ENCODE measurements at places on chromosomes 7 and 10.

- H3K27me3 ChIP-seq = no peaks in the 10 kb centered on the region
- peaks cover 14% of the 10 kb centered on the region for H3K36me3 ChIP-seq
- H3K4me3 ChIP-seq = no peak overlapping the region
- DNase-seq = no peak
Observed at GRCh38 chr10:32005050-32005449, 51.2 kb downstream of the KIF5B start.

- peaks cover 26% of the 10 kb centered on the region for H3K4me1 ChIP-seq
- H3K27ac ChIP-seq = peak overlapping the region; percentile 96
- peak overlapping the region; percentile 87 for H3K4me3 ChIP-seq
- DNase-seq = no peak
Observed at GRCh38 chr7:74254858-74255379, 720 bp upstream of the RFC2 start.

GRCh38 chr10:93266858-93267257 lies 193.2 kb downstream of the CYP26A1 start:
- no peaks in the 10 kb centered on the region for H3K27me3 ChIP-seq
- no peak for DNase-seq
- no peak overlapping the region for H3K4me3 ChIP-seq
- no peaks in the 10 kb centered on the region for H3K4me1 ChIP-seq
- H3K36me3 ChIP-seq = no peaks in the 10 kb centered on the region
- no peak overlapping the region for H3K27ac ChIP-seq

- H3K27ac ChIP-seq = peak overlapping the region; percentile 43
- peaks cover 48% of the 10 kb centered on the region for H3K4me1 ChIP-seq
- DNase-seq = no peak
- H3K4me3 ChIP-seq = no peak overlapping the region
Observed at GRCh38 chr7:28076423-28077200, 104.0 kb downstream of the JAZF1 start.

GRCh38 chr10:130901311-130902165 lies 410.0 kb downstream of the TCERG1L start:
- H3K27ac ChIP-seq = no peak overlapping the region
- no peak for DNase-seq
- H3K27me3 ChIP-seq = no peaks in the 10 kb centered on the region

- H3K4me1 ChIP-seq = no peaks in the 10 kb centered on the region
- no peak overlapping the region for H3K4me3 ChIP-seq
- no peak overlapping the region for H3K27ac ChIP-seq
- no peaks in the 10 kb centered on the region for H3K36me3 ChIP-seq
Observed at GRCh38 chr7:158473221-158473620, 114.4 kb downstream of the PTPRN2 start.

DNA sequence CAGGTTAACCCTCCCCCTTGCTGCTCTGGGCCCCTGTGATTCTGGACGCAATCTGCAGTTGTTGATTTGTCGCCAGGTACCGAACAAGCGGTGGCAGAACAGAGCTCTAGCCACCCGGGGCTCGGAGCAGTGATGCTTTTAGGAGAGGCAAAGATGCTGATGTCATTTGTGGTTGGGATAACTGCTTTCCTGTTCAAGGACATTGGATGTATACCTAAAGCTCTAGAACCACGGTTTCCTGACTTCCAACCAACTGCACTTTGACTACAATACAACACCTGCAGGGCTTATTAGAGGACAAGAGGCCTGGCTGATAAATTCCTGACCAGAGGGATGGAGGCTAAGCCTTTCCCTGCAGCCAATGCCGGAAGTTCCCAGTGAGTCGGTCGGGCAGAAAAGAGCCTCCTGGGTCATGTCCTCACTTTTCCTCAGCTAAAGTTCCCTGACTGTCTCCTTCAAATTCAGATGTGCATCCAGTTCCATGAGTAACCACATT lies 6.5 kb upstream of the RBM20 start:
- H3K36me3 ChIP-seq = no peaks in the 10 kb centered on the region
- no peak overlapping the region for H3K4me3 ChIP-seq
- no peaks in the 10 kb centered on the region for H3K27me3 ChIP-seq
- no peak overlapping the region for H3K27ac ChIP-seq

- no peak overlapping the region for H3K4me3 ChIP-seq
- no peaks in the 10 kb centered on the region for H3K27me3 ChIP-seq
- H3K4me1 ChIP-seq = no peaks in the 10 kb centered on the region
Observed at GRCh38 chr10:101428036-101428435, 74.1 kb downstream of the BTRC start.

DNA sequence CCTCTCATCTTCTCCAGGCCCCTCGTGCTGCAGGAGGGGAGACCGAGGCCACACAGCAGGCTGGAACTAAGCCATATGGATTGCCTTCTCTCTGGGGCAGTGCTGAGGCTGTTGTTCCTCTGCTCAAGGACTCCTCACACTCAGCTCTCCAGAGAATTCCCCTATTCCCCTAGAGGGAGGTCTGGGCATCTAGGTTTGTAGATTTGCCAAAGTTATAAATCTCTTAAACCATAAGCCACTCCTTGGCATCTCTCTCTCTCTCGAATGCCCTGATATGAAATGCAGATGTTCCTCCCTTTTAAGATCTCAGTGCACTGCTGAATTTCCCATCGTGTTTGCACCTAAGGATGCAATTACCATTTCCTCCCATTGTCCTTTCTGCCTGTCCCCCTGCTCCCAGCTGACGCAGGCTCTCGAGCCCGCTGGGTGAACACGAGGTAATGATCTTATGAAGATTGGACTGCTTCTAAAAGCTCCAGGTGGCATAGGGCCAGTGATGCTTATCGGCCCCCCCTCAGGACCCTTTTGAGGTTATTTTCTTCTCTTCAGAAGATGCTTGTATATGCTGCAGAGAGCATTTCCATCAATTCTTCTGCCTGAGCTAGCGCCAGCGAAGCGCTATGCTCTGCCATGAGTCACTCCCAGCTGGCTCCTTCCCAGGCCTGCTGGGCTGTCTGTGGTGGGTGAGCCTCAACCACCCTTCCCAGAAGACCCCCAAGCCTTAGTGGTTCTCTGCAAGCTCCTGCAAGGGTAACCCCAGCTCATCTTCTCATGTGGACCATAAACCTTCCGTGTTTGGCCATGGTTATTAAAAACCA lies 41.6 kb upstream of the AQP1 start:
- no peak for DNase-seq
- H3K4me1 ChIP-seq = no peaks in the 10 kb centered on the region
- no peak overlapping the region for H3K4me3 ChIP-seq

DNA sequence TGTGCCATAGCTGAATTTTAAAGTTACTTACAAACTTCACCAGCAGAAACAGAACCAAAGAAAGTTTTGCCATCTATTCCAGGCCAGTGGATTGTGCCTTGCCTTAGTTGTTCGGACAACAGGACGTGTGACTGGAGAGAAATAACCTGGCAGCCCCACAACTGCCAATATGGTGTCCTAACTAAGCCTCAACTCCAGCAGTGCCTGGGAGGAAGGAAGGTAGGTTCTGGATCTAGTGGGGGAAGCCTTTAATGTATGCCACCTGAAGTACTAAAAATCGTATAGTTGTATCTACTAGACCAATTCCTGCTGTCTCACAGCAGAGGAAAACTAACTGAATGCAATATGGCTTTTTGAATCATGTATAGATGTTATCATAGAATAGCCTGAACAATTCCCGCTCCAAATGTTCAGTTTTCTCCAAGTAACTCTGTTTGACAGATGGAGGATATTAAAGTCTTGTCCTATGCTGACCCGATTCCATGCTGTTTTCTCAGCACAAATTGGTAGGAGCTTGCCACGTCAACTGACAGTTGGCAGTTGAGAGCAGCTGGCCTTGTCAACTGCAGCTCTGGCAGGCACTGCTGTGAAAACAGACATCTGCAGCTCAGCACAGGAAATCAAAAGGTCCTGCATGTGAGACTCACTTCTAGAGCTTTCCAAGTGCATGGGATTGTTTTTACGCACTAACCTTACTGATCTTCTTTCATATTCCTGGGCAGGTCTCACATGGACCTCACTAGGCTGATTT lies 84.5 kb upstream of the WNT16 start:
- H3K27me3 ChIP-seq = no peaks in the 10 kb centered on the region
- no peak for DNase-seq
- H3K4me1 ChIP-seq = no peaks in the 10 kb centered on the region
- H3K4me3 ChIP-seq = no peak overlapping the region
- H3K27ac ChIP-seq = no peak overlapping the region
